ENCODE measurements at places on chromosomes 1 and 21. TPM values are rescaled to one million over a fixed set of nuclear protein-coding genes. Genes with fewer than 3 reads are reported as not detected.

- no peak for DNase-seq
Observed at GRCh38 chr1:81407000-81407821, 393.5 kb upstream of the ADGRL2 start.

- no peak for DNase-seq
Observed at GRCh38 chr1:66088787-66089186, 296.1 kb downstream of the PDE4B start.

DNA sequence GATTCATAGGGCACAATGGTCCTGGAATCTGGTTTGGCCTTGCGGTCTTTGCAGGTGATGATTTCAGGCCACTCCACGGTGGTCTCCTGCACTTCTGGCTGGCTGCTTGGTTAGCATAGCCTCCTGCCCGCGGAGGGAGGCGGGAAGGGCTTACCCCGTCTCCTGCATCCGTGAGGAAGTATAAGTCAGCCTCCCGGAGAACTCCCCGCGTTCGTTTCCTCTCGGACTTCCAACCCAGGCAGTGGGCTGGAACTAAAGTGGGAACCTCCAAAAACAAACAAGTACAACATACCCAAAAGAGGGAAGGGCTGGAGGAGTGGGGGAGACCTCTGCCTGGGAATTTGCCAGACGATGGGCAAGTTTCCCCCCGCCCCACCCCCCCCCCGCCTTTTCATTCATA lies 939 bp upstream of the CCN1 start:
- peak; percentile 76 for DNase-seq

- DNase-seq = no peak
Observed at GRCh38 chr1:198132060-198132781, 24.6 kb upstream of the NEK7 start.

GRCh38 chr1:155514582-155515187 lies 47.9 kb downstream of the ASH1L start:
- DNase-seq = no peak

- DNase-seq = no peak
Observed at GRCh38 chr1:75132242-75132811, 1.9 kb upstream of the LHX8 start.

TNNI3K gene
- 2.2 TPM for polyA plus RNA-seq

RXRG gene
- 0.39 TPM for polyA plus RNA-seq

TLR5 gene
- 3.7 TPM for polyA plus RNA-seq

Measured in kidney (tissue), 22 donors.